T-helper 1 cell (primary cell): ENCODE measurements at places on chromosomes 13 and 19.

- peak; percentile 43 for DNase-seq
These were observed 34.2 kb downstream of the GPR42 start for GRCh38 chr19:35404879-35405622.

DNA sequence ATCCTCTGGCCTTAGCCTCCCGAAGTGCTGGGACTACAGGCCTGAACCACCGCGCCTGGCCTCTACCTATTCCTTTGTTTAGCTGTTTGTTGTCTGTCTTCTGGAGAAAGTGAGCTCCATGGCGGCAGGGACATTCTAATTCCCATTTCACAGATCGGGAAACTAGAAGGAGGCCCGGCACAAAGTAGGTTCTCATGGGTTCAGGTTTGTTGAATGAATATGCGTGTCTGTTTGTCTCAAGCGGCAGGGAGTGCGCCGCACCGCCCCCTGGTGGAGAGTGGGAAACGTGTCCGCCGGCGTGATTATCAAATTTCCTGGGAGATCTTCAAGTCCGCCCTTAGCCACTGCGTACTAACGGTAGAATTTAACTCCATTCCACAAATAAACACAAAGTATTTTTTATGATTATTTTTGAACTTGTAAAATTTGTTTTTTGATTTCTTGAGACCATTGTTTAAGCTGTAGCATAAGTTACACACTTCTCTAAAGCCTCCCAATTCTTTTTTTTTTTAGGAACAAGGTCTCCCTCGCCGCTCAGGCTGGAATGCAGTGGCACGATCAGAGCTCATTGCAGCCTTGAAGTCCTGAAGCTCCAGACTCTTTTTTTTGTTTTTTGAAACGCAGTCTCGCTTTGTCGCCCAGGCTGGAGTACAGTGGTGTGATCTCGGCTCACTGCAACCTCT lies 8.9 kb upstream of the CCDC9 start:
- peak; percentile 65 for DNase-seq

DNA sequence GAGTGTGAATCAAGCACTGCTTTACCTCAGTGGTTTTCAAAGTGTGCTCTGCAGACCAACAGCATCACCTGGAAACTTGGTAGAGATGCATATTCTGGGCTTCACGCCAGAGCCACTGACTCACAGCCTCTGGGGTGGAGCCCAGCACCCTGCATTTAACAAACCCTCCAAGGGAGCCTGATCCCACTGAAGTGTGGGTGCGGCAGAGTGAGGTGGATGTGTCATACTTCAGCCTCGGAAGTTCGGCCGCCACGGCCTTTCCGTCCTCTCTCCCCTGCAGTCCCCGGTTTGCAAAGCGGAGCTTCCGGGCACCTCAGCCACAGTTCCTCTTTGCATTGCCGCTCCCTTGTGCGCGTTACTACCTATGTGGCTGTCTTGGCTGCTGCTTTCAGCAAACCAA lies 33.3 kb upstream of the MICU2 start:
- no peak for DNase-seq

DNA sequence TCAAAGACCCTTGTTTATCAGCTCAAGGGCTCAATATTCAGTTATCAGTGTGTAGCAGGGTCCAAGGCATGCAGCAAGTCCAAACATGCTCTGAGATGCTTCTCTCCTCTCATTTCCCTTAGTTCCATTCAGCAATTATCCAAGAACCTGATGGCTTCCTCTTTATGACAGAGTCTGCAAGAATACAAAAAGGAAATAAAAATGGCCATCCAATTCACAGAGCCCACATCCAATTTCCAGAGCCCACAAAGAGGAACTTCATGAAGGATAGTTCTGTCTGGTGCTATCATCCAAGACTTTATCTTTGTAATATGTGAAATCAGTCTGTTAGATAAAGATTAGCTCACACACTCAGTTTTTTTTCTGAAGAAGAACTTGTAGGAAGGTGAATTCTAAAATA lies 217.2 kb downstream of the LACC1 start:
- no peak for DNase-seq

- DNase-seq = no peak
These were observed 83.8 kb upstream of the TM9SF2 start for GRCh38 chr13:99417201-99418102.

GRCh38 chr13:23695711-23696464 lies 125.7 kb downstream of the TNFRSF19 start:
- DNase-seq = peak; percentile 25

DNA sequence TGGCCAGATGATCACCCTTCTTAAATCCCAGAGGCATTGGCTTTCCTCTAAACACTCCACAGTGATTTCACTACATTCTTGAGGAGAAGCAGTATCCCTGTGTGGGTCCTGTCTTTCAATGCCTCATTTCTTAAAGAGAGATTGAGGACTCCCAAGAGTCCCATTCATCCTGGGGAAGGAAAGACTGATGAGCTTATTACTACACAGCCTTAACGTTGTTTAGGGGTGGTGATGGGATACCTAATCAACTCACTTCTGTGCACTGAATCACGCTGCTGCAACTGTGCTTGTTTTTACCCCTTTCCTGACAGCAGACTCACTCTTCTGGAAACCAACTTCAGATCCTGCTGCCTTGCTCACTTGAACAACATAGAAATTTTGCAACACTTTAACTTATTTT lies 203.1 kb downstream of the RGCC start:
- DNase-seq = no peak

GRCh38 chr19:46368116-46368515 lies 21.2 kb downstream of the PPP5C start:
- DNase-seq = no peak

DNA sequence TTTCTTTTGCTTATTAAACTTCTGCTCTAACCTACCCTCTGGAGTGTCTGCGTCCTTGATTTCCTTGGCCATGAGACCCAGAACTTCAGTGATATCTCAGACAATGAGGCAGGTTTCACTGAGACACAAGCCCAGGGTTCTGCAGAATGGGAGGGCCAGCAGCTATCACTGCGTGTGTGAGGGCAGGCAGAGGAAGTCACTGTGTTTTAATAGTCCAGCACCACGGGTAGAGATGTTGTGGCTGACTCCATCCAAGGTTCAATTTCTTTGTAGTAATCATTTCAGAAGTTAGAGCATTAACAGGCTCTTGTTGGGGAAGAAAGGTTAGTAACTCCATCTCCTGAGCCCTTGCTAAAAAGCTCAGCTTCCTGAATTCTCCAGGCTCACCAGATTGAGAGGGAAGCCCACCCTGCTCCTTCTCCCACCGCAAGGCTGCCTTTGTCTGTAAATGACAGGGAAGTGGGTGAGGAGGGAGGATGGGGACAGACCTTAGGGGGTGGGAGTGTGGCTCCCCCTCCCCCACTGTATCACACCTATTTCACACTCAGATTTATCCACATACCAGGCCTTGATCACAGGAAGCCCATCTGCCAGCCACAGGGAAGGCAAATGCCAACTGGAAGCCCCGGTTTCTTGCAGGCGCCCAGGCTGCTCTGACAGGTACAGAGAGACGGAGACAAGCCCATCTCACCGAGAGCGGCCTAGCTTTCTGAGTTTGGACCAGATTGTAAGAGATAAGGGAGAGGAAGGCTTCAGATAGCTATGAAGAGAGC lies 2.1 kb downstream of the C19orf12 start:
- DNase-seq = peak; percentile 25

- no peak for DNase-seq
These were observed 324.9 kb downstream of the KCNRG start for GRCh38 chr13:50340146-50340545.
